Stimulated activated CD4-positive, alpha-beta T cell treated with anti-CD3 and anti-CD28 coated beads, Interleukin-15, amount 100 ng/mL, for 48 hours (primary cell): ENCODE measurements at places on chromosomes 1 and 21.
A peak's percentile ranks its signal among the peaks of the same experiment; 100 is the strongest.

- DNase-seq: no peak
These were observed 20.7 kb upstream of the LGALS8 start for GRCh38 chr1:236502972-236503639.

DNA sequence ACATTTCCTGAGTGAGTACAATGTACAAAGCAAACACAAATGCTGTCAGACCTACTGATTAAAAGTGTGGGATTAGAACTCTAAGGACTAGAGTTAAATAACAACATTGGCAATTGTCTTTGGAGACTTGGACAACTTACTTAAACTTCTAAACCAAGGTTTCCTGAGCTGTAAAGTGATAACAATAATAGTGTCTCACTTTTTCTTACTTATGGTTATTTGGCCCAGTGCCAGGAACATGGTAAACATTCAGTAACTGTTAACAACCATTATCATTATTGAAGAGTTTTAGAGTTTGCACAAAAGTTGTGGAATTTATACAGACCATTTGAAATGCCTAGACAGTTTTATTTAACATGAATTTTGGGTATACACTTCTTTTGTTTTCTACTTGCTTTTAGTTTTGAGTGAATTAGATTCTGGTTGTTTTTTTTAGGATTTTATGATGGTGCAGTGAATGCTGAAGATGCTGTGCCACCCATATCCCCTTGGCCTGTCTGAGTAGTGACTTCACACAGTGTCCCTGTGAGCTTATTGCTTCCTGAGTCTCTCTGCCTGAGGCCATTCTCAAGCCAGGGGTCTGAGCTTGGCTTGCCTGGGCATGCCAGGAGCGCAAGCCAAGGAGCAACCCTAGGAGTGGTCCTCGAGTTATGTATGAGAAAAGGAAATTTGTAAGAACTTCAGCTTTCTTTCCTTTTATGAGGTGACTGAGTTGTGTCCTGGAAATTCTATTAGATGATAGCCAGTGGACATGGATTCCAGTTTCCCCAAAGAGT is 932.8 kb downstream of the TTLL7 start:
- no peak for DNase-seq

DNA sequence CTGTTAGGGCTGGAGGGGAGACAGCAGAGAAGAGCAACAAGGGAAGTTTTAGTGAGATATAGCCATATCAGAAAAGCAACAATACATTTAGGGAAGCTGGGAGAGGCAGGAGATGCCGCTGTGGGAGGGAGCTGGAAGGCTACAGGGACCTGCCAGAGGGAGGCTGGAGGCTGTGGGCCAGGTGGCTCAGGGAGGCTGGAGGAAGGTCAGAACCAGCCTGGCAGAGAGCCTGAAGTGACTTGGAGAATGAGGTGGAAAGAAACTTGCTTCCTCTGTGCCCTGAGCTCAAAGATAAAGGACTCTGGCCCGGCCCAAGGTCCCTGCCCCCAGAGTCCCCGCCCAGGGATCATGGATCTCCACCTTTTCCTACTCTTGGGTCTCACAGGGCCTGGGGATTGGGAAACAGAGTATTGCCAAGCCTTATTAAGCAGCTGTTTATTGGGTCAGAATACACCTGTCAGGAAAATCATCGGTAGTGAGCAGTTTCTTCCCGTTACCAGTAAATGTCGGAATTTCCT is 85.9 kb downstream of the KIF26B start:
- DNase-seq: no peak

DNA sequence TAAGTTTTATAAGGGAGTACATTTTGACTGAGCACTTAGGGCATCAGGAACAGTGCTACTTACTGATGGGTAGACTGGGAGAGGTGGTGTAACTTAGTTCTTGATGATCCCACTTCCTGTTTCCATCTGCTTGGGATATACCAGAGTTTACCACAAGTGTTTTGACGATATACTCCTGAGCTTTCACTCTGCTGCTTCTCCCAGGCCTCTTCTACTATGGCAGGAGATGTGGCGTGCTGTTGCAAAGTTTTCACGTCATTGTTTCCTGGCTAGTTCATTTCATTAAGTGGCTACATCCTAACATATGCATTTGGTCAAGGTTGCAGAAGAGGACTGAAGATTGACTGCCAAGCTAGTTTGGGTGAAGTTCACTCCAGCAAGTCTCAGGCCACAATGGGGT is 41.3 kb upstream of the LAMC2 start:
- no peak for DNase-seq

GRCh38 chr1:63122079-63122478 is 200.3 kb upstream of the FOXD3 start:
- no peak for DNase-seq

DNA sequence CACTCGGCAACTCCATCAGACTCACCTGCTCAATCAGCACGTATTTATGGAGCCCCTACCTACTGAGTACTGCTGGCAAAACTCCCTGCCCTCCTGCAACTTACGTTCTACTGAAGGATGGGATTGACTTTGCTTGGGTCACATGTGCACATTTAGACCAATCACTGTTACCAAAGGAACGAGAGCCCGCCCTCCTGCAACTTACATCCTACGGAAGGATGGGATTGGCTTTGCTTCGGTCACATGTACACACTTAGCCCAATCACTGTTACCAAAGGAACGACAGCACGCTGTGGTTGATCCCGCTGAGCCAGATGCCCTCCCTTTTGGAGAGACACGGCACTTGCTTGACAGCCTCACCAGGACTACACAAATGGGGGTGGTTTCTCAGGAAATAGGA is 46.0 kb downstream of the UBIAD1 start:
- DNase-seq: no peak

DNA sequence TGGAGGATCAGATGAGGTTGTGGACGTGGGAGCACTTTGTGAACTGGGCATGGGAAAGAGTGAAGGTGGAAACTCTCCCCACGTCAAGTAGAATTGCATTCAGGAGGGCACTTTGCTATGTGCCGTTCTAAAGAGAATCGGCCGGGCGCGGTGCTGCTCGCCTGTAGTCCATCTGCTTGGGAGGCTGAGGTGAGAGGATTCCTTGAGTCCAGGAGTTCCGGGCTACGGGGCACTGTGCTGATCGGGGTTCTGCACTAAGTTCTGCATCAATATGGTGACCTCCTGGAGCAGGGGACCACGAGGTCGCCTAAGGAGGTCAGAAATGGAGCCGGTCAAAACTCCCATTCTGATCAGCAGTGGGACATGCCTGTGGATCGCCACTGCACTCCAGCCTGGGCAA is 141.9 kb downstream of the PEX14 start:
- no peak for DNase-seq

- DNase-seq: no peak
These were observed 109.7 kb downstream of the PLXNA2 start for GRCh38 chr1:208134491-208134890.

- DNase-seq: no peak
These were observed 537 bp upstream of the KLHL17 start for GRCh38 chr1:959731-960362.

DNA sequence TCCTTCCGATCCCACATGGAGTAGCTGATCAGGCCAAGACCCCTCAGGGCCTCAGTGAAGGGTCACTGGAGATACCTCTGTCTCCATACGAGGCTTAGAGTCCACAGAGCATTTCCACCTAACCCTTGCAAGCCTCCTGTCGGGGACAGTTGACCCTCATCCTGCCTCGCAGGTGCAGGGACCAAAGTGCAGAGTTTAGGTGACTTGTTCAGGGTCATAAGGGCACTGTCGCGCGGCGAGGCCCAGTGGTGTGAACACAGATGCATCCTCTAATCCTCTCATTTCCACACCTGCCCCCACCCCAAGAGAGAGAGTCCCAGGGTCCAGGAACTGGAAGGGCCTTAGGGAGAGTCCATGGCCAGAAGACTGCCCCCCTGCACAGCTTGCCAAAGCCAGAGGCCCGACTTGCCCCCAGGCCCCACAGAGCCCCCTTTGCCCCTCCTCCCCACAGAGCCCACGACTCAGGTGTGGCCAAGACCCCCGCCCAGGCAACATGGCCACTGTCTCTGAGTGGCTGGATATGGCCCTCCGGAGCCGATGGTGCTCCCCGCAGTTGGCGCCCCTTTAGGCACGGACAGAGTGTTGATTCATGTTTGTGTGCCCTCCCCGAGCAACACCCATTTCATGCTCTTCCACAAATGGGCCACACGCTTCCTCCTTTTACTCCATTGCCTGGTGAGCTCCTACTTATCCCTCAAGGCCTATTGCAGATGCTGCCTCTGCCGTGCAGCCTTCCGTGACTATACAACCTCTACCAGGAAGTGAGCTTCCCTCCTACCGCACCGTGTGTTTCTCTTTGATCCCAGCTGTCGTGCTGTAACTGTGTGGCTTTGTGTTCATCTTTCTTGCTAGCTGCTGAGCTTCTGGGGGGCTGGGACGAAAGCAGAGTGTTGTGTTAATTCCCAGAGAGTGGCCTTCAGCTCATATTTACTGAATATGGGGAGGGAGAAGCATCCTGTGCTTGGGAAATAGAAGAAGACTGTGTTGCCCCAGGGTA is 1.7 kb downstream of the TRPM2 start:
- DNase-seq: no peak

- DNase-seq: no peak
These were observed 4.1 kb upstream of the CACNA1E start for GRCh38 chr1:181479137-181479745.

- no peak for DNase-seq
These were observed 33.6 kb upstream of the GNPAT start for GRCh38 chr1:231207437-231207836.

DNA sequence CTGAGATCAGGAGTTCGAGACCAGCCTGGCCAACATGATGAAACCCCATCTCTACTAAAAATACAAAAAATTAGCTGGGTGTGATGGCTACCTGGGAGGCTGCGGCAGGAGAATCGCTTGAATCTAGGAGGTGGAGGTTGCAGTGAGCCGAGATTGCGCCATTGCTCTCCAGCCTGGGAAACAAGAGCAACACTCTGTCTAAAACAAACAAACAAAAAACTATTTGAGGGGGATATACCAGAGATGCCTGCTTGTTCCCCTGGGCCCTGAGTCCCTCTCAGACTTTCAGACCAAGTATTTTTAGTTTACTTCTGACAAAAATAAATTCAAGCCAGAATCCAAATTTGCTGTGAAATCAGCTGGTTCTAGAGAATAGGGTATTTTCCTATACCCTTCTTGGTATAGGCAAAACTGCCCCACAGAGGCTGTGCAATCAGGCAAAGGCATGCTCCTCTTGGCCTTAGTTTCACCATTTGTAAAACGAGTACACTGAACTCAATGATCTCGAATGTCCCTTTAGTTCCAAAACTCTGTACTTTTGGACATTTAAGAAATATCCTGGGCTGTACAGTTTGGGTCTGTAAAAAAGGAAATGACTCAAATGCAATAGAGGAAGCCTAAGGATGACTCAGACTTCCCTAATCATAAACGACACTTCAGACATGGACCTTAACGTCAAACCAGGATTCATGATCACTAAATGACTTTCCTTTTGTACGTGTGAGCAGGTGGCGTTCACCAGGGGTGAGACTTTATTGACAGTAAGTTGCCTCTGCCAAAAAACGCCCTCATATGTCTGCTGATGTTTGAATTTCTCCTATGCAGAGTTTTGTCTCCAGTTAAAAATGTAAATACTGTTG is 16.1 kb downstream of the ENSA start:
- peak; percentile 54 for DNase-seq

DNA sequence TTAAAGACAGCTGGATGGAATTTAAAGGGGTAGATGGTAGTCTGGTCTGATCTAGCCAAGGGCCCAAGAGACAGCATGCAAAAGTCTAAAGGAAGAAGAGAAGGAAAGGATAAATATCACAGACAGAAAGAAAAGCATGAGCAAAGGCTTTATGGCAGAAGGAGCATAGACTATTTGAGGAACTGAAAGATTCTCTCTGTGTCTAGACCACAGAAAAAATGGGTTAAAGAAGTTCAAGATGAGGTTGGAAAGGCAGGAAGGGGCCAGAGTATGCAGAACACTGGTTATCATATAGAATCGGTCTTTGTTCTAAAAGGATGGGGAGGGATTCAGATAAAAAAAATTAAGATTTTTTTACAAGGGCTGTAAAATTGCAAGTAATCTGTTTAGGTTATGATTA is 136.8 kb upstream of the SGIP1 start:
- no peak for DNase-seq

DNA sequence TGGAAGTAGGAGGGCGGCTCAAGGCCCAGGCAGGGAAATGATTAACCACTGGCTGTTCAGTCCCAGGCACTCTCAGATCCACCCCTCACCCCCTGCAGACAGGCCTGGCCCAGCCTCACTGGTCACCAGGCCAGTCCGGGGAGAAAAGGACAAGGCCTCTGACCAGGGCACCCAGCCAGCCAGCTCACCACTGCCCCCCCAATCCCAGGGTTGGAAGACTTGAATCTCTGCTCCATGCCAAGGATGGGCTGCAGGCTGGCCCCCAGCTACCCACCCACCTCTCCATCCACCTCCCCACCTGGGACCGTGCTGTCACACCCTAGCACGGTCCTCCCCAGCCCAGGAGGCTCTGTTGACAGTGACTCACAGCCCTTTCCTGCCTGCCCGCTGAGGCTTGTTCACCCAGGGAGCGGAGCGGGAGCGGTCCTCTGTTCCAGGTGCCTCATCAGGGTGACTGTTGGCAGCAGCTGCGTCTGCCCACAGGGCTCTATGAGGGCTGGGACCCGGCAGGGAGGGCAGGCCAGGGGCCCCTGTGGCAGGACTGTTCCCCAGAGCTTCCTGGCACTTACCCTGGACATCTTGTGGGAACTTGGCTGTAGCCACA is 2.2 kb downstream of the LAD1 start:
- DNase-seq: no peak

DNA sequence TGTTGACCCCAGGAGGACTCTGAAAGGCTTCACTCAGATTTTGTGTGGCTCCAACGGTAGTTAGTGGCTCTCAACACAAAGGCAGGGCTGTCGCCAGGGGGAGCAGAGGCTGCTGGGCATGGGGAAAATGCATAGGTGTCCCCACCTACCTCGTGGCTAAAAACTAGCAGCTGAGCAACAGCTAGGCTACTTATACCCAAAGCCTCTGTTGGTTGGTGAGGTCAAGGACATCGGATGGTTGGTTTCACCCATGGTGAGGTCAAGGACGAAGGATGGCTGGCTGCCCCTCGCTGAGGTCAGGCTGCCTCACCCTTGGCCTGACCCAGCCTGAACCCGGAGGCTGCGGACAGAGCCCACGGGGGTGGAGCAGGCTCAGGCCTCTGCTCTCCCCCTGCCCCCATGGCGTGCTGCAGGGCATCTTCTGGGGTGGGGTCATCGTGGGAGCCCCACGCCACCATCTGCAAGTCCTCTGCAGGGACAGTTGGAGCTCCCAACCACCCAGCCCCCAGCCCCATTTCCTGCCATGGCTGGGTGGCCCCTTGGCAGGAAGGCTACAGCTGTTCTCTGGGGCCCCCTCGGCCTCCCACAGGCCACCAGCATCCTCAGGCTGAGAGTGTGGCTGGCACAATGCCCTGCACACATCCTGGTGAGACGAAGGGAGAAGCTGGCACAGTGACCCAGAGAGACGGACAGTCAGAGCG is 8.5 kb upstream of the GNB1 start:
- no peak for DNase-seq

DNA sequence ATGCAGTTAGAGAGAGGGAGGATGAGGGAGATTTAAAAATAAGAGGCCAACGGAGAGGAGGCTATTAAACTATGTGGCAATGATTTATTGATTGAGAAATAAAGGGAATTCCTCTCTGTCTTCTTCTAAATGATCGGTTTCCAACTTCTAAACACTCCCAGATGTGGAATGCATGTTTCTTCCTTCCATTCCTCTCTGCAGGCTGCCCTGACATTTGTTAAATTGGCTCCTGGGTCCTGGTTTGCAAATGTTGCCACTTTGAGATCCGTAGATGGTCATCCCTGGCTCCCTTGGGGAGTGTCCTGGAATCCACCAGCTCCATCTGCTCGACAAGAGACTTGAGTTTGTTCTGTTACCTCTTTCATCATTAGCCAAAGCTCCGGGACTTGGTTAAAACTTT is 10.3 kb upstream of the C1orf198 start:
- DNase-seq: no peak

- DNase-seq: no peak
These were observed 9.1 kb upstream of the COA7 start for GRCh38 chr1:52706941-52707926.
